Activated T-helper 2 cell treated with anti-CD3 and anti-CD28 coated beads, Interferon-gamma antibody, Interleukin-2, Interleukin-4, amounts not matched to agents 10 μg/mL and 5 μg/mL and 100 μg/mL, durations not matched to agents 14 hours and 24 hours and 36 hours (primary cell): ENCODE measurements at places on chromosomes 4 and X.

DNA sequence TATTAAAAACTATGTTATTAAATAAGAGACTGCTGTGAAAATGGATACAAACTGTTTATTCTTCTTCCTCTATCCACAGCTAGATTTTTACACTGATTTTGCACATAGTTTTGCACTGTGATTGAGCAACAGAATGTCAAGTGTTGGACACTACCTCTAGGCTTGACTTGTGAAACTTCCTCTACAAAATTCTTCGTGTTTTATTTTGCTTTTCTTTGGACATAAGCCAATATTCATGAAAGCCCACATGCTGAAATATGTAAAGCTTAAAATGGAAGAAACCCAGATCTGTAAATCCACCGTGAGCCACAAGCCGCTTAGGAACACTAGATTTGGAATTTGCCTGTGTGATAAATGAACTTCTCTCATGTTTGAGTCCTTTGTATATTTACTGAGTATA, 849.4 kb downstream of the FSTL5 start:
- no peak for DNase-seq

DNA sequence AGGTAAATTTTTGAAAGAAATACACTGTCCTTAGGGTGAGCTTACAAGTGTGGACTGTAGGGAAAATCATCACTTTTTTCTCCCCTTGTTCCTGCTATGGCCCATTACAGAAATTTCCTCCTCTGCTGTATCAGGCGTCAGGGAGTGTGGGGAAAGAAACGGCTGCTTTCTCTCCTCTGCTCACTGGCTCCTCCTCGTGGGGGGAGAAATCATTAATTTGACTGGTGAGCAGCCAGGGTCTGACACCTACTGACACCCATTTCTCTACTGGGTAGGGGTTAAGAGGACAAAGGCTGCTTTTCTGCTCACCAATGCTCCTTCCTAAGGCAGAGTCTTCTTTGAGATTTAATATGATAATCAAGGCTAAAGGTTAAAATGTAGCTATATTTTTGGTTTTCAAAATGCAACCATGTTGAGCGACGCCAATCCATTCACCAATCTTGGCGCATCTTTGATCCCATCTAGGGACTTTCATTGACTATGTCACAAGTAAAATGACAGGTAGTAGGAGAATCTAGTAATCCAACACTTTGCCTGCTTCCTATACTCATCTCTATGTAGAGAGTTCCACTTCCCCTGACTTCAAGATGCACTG, 25.1 kb downstream of the SETD7 start:
- peak; percentile 24 for DNase-seq

DNA sequence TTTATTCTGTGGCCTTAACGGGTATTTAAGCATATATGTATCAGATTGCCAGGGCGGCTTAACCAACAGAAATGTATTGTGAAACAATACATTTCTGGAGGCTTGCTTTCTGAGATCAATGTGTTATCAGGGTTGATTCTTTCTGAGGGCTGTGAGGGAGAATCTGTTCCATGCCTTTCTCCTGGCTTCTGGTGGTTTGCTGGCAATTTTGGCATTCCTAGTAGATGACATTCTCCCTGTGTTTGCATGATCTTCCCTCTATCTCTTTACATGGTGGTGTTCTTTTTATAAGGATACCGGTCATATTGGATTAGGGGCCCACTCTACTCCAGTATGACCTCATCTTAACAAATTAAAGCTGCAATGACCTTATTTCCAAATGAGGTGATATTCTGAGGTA, 16.9 kb upstream of the CEP135 start:
- DNase-seq: no peak

DNA sequence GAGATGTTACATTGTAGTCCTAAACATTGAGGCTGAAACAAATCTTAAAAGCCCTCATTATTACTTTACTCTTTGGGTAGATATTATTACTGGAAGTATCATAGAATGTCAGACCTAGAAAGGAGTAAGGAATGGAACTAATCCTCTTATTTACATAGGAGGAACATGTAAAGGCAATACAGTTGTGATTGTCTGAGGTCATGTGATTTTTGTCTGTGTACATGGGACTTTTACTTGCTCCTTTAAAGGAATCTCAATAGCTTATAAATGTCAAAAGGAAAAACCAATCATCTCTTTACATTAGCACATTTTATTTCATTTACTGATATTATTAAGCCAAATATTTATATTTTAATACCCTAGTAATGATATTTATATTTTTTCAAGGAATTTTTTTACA, 568.2 kb downstream of the CCSER1 start:
- no peak for DNase-seq
